ENCODE measurements at places on chromosomes 4 and X.

DNA sequence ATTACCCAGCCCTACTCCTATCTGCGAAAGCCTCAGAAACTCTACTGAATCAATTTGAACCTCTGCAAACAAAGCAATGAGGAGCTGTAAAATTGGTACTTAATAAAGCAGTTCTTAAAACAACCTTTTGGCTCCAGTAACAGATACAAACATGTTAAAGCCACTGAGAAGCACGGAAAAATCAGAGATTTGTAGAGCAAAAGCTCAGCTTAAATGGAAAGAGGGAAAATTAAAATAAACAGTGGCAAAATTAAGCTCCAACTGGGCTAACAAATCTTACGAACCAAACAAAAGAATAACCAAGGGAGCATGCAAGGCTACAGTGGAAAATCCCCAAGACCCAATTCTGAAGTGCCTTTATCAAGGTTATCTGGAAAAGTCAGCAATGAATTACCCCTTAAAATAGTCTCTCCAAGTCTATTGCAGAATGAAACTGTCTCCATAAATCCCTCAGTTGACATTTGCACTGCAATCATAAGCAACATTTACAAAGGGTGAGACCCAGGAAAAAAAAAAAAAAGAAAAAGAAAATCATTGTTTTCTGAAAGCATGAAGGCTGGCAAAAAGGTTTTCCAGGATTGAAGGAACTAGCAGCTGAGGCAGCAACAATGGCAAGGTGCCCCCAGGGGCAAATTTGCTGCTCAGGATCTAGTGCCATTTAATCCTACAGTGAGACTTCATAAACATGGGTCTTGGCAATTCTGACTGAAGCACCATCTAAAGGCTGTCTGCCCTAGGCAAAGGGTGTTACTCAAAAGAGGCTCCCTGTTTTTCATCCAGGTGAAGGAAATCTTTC is 40.1 kb downstream of the USP46 start:
- no peak for DNase-seq

DNA sequence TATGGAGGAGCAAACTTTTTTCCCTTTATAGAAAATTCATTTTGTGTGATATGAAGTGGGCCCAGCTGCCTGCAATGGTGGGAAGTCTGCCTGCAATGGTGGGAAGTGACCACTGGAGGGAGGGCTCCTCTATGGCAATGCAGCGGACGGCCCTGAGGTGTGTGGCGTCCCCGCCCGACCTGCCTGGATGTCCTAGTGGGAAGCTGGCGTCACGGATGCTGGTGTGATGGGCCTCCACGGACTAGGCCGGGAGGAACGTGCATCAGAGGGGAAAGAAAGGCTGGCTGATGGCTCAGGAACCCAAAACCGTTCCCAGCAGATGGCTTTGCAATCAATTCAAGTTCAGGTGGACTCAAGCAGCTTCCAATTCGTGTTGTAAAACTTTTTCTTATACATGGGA is 177.9 kb downstream of the AFAP1 start:
- DNase-seq, result no peak

DNA sequence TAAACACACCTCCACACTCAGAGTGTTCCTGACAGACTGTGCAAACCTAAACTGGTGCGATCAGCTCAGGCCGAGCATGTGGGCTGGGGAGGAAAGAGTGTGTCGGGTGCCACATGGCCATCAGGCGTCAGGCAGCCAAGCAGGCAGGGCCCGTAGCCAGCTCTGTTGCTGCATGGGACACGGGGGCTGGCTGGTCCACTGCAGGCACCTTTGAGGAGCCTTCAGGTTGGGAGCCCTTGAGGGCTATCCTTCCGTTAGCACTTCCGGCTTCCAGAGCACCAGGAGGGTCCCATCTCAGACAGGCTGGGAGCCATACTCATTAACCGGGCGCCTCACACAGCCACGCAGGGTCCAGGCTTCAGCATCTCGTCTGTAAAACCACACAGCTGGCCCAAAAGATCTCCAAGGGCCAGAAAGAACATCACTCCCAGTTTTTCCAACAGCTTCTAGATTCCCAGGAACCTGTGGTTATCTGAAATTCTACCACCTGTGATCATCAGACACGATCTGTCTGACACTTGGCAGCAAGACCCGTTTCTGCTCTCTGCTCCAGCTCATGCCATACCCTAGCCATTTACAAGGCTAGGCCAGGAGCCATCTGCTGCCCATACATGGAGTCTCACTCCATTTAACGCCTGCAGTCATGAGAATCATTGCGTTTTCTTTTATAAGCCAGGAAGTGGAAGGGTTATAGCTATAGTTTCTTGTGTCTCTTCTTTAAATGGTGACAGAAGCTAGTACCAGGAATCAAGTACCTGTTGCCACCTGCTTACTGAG is 87.5 kb downstream of the NSUN7 start:
- DNase-seq, result no peak

- no peak for DNase-seq
Measured at GRCh38 chrX:20519826-20520225, 253.1 kb upstream of the RPS6KA3 start.

DNA sequence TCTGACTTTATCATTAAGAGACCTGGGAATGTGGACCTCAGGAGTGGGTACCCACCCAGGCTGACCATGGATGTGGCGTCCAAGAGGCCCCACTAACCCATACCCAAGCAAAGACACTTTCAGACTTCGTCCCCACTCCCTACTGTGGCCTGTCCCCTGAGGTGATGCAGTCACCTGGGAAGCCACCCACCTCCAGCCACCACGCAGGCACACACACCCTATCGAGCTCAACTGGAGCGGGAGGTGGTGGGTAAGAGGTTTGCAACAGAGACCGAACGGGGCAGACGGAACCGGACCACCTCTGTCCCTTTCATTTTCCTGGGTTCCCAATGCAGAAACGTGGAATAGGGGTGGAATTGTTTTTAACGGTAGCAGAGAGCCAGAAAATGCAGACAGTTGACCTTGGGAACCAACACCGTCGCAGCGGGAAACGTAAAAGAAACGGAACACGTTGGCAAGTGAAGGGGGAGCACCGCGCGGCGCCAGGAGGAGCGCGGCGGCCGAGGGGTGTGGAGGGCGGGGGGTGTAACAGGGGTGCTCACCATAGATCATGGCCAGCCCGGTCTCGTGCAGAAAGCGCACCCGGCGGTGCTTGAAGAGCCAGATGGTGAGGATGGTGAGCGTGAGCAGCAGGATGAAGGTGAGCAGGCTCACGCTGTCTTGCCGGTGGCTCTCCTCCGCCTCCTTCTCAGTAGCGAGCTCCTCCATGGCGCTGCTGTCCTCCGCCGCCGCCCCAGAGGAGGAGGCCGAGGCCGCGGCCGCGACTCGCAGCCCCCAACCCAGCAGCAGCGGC is 559 bp downstream of the SLC9A7 start:
- DNase-seq, result no peak

DNA sequence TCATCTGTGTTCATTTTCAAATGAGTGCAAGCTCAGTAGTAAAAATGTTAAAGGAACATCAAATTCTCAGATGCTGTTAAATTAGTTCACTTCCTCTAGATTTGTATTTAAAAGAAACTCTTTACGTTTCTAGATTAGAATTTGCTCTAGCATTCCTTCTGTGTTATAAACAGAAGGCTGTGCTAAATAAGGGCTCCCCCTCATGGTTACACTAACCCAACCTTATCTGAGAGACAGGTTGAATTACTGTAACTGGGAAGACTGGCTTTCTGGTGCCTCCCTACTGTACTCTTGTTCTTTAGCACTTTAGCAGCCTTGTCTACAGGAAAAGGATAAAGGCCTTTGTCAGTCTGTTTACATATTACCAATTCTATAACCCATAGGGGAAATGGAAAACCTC is 56.8 kb downstream of the RXFP1 start:
- DNase-seq, result peak; percentile 4

- no peak for DNase-seq
Measured at GRCh38 chr4:43765514-43765913, 683.1 kb downstream of the KCTD8 start.

DNA sequence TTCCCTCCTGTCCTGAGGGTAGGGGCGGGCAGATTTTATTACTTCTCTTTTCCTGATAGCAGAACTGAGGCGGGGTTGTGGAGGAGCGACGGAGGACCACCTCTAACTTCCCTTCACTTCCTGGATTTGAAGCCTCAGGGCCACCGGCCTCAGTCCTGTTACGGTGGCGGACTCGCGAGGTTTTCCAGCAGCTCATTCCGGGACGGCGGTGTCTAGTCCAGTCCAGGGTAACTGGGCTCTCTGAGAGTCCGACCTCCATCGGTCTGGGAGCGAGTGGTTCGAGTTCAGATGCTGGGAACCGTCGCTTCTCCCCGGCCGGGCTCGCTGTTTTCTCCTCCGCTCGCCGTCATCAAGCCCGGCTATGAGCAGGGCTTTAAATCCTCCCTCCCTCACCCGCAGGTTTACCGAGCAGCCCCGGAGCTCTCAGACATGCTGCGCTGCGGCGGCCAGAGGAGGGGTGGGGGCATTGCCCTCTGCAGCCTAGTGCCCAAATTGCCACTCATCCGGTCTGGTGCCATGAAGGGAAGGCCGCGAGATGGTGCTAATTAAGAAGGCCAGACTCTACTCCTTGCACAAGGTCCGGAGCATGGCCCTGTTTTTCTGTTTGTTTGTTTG is 23.3 kb downstream of the HAND2 start:
- DNase-seq, result no peak

- DNase-seq, result no peak
Measured at GRCh38 chr4:107572281-107572680, 147.8 kb downstream of the PAPSS1 start.

DNA sequence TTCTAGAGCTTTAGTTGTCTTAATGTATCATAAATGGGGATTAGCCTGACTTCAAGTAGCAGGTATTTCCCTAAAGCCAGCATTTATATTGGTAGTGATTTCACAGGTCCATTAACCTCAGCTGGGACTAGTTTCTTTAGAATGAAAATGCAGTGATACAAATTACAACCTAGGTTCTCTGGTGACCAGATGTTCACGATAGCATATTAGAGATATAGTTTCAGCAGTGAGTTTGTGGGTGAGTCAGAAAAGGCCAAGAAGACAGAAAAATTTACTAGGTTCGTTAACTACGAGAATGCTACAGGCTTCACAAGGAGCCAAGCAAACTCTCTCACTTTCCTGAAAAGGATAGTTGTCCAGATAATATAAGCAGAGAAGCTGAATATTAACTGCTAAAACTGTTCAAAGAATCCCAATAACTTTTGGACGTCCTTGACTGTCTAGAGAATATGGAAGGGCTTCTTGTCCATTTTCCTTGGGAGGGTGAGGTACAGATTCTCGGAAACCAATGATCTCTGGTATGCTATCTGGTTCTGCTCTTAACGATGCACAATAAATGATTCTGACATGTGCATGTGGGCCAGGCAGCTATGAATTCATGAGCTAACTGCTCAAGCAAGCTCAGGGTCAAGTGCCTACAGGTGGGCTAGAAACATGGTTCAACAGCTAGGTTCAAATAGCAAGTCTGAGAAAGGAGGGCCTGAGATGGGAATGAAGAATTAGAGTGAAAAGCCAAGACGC is 6.0 kb upstream of the SPCS3 start:
- DNase-seq, result no peak

Data from GM04504 (cell line).